ENCODE measurements at places on chromosomes 1 and 21.

DNA sequence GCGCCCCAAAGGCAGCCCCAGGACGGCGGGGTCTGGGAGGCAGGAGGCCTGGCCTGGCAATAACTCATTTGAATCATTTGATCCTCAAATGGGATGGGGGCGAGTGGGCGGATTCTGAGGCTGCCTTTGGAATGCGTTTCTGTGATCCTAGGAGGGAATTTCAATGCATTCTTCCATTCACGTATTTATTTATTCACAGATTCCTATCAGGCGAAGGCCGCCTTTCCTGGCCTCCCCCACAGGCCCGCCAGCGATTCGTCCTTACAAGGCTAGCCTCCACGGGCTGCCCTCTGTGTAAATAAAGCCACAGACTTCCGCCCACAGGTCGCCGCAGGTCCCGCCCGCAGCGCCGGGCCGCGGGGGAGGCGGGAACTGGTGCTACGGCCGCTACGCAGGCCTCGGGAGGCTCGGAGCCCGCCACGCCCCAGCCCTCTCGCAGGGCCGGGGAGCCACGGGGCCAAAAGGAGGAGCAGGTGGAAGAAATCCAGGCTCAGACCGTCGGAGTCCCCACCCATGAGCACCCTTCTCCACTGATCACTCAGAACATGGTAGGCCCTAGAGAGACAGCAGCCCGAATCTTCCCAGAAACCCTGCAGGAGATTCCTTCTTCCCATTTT is 31.3 kb upstream of the JUN start:
- DNase-seq = no peak

GRCh38 chr1:205928317-205928716 is 14.9 kb downstream of the SLC26A9 start:
- DNase-seq = no peak

- no peak for DNase-seq
Measured at GRCh38 chr1:160575112-160575664, 4.1 kb downstream of the CD84 start.

DNA sequence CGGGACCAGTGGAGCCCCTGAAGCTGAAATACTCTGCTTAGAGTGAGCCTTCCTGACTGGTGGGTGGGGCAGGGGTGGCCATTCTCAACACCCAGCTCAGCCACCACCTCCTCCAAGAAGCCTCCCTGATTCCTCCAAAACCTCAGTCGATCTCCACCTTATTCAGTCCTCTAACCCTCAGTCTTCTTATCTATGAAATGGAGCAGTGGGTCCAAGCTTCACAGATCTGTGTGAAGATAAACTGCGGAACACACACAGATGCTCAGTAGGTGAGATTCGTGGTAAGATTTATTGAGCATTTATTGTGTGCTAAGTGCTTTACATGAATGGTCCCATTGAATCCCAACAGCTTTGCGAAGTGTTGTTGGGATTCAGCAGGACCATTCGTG is 93.1 kb upstream of the RUNX3 start:
- no peak for DNase-seq

- no peak for DNase-seq
Measured at GRCh38 chr1:232328486-232329102, 301.3 kb downstream of the SIPA1L2 start.

DNA sequence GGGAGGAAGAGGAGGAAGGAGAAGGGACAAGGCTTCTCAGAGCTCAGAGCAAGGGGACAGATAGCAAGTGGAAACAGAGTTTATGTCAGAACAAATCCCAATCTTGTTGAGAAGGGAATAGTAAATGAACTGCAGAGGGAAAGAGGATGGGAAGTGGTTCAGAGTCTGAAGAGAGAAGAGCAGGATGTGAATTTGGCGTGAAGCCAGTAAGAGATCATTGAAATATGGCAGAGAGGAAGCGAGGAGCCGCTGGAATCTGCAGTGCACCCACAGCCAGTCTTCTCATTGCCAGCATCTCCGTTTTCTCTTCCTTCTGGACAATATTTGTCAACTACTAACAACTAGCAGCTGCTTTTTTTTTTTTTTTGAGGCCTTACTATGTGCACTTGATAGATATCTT is 19.1 kb downstream of the OLFML3 start:
- no peak for DNase-seq

- no peak for DNase-seq
Measured at GRCh38 chr1:165411396-165411795, 33.5 kb downstream of the RXRG start.

GRCh38 chr1:201328576-201328975 is 45.3 kb downstream of the PKP1 start:
- no peak for DNase-seq

GRCh38 chr1:65022216-65022615 is 55.9 kb upstream of the JAK1 start:
- DNase-seq = no peak
